ENCODE measurements at places on chromosomes 5 and 9. TPM values are rescaled to one million over a fixed set of nuclear protein-coding genes. Genes with fewer than 3 reads are reported as not detected.

DNA sequence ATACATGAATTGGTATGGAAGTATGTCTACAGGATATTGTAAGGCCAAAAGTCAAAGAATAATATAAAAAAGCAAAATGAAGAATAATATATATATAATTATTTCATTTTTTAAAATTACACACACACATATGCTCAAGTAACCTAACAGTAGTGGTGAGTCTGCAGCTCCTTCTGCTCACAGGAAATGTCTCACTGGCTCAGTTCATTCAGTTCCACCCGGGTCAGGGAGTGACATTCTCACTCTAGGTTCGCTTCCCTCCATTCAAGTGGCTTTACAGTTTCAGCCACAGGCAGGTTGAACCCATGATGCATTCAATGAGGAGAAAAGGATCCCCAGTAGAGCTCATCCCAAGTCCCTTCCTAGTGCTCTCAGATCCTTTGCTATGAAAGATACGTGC, 90.8 kb downstream of the SUSD1 start:
- no peak for DNase-seq

GRCh38 chr9:88536951-88537760, 2.2 kb downstream of the NXNL2 start:
- DNase-seq, result peak; percentile 86

DNA sequence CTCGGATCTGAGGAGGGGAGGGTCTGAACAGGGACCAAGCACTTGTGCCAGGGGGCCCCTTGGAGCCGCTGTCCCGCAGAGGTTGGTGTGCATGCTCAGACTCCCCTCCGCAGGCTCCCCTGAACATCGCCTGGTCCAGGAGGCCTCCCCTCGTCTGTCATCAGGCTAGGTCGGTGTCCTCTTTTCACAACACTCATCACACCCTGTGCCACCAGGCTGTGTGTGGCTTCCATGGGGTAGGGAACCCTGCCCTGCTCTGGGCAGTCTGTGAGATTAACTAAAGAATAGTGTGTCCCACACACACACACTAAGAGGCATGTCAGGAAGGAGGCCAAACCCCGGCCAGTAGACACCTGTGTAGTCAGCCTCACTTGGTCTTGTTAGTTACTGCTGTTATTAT, 119.3 kb downstream of the C5orf15 start:
- DNase-seq, result no peak

DNA sequence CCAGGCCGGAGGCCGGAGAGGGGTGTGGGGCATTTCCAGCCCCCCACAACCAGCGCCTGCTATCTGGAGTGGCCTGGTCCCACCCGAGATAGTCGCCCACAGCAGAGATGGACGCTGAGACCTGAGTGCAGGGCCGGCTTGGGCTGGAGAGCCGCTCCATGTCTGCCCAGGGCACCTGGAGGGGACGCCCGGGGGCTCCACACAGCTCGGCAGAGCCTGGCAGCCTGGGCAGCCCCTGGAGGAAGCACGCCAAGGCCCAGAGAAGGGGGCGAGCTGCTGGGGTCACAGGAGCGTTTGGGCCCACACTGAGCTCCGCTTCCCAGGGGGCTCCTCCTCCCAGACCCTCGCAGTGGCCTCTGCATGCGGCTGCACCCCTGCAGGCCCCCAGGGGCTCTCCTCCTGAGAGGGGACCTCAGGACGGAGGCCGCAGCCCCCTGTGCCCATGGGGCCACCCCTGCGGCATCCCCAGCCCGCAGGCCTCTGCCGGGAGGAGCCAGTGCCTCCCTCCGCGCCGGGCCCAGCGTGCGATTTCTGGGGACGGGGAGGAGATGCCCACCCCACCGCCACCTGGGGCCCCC, 42.2 kb upstream of the EGFL7 start:
- DNase-seq, result peak; percentile 47

- no peak for DNase-seq
Measured at GRCh38 chr5:124044613-124045012, 532.6 kb downstream of the CSNK1G3 start.

DNA sequence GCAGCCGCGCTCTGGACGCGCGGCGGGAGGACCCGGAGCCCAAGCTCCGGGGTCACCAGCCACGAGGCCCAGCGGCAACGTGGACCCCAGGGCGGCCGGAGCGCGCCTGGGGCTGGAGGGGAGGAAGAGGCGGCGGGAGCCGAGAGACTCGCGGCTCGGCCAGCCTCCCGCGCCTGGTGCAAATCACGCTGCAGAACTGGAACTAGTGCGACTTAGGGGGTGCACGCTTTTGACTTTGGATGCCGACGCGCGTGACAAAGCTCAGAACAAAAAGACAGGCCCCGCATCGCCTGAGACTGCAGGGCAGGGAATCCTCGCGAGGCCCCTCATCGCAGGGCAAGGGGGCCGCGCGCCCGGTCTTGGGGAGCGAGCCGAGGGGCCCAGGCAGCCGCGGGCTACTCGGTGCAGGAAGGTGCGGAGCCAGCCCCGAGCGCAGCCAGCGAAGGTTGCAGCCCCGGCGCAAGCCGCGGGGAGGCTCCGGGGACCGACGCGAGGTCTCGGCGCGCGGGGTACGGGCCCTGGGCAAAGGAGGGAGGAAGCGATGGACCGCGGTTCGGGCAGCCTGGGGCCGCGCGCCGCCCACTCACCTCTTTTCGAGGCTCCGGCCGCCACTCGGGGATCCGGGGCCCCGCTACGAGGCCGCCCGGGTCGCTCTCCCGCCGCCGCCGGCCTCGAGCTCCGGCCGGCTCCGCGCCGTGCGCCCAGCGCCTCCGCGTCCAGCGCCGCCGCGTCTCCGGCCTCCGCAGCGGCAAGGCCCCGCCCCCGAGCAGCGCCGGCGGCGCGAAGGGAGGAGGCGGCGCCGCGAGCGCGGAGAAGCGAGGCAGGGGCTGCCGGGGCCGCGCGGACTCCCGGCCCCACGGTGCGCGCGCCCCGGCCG, at the start of gene GOLM1:
Gene GOLM1, minus strand, starts transcription at position 735 of the 877 bp plus-strand sequence. CDS start 20,238 bp downstream, outside the sequence.
- DNase-seq, result peak; percentile 79

DNA sequence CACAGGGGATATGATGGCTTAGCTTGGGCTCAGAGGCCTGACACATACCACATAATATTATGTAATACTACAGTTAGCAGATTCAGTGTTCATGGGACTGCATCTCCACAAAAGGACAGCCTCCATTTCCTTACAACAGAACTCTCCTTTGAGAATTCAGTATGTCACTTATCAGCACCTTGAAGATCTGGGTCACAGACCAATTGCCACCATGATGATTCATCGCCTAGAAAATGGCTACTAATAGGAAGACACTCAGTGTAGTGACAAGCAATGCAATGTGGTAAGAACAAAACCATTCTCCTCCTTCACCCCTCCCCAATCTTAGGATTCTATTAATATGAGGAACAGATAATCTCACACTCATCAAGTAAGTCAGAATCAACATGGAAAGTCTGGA, 38.7 kb upstream of the PRLR start:
- no peak for DNase-seq

- no peak for DNase-seq
Measured at GRCh38 chr5:178483620-178484019, 106.6 kb downstream of the COL23A1 start.

GRCh38 chr5:125198270-125198974, 452.0 kb upstream of the ZNF608 start:
- peak; percentile 80 for DNase-seq

DNA sequence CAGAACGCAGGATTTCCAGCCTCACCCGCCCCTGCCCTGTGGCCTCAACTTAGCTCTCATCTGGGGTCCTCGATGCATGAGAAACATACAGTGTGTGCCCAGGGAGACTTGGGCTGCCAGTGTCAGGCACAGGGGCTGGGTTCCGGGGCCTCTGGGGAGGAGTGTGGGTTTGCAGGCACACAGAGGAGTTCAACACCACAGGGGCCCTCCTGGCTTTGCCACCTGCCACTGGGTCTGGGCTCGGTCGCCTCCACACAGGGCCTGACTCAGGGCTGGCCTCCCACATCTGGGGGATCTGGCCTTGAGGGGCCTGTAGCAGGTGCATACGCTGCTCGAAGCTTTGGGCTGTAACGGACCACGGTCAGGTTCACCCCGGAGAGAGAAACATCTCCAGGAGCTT, 111.6 kb downstream of the COL5A1 start:
- no peak for DNase-seq

GRCh38 chr5:39654715-39655114, 229.9 kb upstream of the DAB2 start:
- no peak for DNase-seq

- no peak for DNase-seq
Measured at GRCh38 chr9:86230858-86231257, 28.6 kb downstream of the C9orf153 start.

- no peak for DNase-seq
Measured at GRCh38 chr9:134585021-134585561, 56.5 kb upstream of the COL5A1 start.

GRCh38 chr9:136299116-136299515, 4.8 kb downstream of the CCDC187 start:
- no peak for DNase-seq

- no peak for DNase-seq
Measured at GRCh38 chr5:180810959-180811622, 8.5 kb upstream of the MGAT1 start.

DNA sequence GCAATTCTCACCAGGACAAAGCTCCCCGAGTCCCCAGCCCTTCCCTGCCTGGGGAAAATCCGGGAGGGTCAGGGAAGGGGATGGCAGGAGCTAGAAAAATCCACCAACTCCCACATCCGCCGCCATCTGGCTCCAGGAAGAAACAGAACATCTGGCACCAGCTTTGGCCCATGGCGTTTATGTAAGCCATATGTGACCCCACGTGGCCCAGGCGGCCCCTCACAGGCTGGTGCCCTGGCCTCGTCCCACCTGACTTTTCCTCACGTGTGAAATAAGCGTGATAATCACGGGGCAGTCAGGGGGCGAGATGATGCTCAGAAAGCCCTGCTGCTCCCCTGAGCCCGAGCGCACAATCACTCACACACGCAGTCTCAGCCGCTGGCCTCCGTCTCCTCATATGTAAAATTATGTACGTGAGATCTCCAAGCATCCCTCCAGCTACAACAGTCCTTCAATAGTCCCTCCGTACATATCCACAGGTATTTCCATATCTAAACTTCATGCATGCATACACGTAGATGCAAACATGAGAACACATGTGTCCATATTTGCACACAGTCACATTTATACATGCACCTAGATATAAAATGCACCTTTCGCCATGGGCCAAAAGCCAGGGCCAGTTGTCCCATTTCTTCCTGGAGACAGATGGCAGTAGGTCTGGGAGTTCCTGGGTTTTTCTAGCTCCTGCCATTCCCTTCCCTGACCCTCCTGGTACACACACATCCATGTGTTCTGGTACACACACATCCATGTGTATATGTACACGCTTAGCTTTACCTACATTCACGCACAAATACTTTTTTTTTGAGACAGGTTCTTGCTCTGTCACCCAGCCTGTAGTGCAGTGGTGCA, 28.9 kb downstream of the PLPP7 start:
- peak; percentile 39 for DNase-seq

- no peak for DNase-seq
Measured at GRCh38 chr5:7066471-7067235, 329.3 kb upstream of the ADCY2 start.

- DNase-seq, result no peak
Measured at GRCh38 chr9:135608999-135609317, 30.4 kb downstream of the GLT6D1 start.

DNA sequence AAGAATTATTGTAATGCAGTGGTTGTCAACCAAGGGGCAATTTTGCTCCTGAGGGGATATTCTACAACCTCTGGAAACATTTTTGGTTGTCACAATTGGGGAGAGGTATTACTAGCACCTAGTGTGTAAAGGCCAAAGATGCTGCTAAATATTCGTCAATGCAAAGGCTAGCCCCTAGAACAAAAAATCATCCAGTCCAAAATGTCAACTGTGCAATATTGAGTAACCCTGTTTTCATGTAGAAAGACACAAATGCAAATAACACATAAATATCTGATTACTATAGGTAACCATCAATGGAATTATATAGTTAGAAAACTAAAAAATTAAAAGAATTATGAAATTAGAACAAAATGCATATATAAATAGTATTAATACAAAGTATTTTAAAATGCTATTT, 26.1 kb downstream of the RNF145 start:
- DNase-seq, result no peak

DNA sequence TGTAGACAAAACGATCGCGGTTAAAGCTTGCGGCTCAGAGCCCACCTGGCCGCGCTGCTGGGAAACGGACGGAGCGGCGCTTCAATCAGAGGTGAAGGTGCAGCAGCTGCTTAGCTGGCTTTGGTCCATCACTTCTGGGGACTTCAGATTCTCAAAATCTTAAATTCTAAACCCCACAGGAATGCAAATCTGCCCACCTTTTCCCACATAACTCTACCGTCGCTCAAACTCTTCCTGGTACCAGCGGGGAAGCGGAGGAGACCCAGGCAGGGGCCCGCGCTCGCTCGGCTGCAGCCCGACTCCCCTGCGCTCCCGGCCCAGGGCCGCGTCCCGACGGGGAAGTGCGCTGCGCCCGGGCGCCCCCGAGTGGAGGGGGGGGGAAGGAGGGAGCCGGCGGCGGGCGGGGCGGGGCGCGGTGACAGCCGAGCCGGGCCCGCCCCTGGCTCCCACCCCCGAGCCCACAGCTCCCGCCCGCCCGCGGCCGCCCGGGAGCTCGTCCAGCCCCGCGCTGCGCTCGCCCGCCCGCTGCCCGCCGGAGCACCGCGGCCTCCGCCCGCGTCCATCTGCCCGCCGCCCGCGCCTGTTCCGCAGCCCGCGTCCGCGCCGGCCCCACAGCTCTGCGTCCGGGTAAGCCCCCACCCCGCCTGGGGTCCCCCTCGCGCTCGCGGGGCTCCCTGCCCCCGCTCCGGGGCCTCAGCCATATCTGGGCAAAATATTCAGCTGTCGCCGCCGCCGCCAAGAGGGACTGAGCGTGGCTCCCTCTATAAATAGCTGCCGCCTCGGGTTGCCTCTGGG, at the start of gene TMOD1:
Gene TMOD1, plus strand, starts transcription at position 490 of the 795 bp plus-strand sequence. CDS start 22,523 bp downstream, outside the sequence.
- peak; percentile 77 for DNase-seq

DNA sequence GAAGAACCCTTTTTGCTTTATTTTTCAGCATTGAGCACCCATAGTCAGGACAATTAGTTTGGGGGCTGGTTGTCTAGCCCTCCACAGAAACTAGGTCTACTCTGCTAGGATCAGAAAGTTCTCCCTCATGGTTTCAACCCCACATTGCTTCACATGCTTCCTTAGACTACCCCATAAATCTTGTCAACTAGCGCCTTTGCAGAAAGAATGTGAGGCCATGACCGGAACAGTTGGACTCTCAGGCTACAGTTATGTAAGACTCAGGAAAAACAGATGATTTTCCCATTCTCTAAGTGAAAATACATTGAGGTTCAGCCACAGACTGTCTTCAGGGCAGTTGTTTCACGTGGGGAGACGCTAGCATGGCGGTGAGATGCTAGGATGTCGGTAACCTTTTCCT, 255.6 kb downstream of the NR3C1 start:
- no peak for DNase-seq

DNA sequence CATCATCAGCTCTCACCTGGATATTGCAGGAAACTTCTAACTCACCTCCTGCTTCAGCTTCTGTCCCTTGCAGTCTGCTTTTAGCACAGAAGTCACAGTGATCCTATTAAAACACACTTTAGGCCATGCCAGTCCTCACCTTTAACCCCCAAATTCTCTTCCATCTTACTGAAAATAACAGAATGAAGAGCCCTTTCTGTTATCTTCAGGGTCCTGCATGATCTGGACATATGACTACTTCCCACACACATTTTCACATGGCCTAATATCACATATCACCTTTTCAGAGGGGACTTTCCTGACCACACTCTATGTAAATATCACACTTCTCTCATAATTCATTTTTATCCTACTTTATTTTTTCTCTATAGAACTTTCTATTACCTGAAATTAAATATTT, 550.6 kb upstream of the CLINT1 start:
- no peak for DNase-seq

Gene PCDH1
- total RNA-seq, result 14.6 TPM

Gene COL15A1
- 65.9 TPM for total RNA-seq

Gene OR1J2
- not detected for total RNA-seq

Gene CDH6
- total RNA-seq, result 0.65 TPM

Gene FBP1
- 2.8 TPM for total RNA-seq

Gene ENTPD8
- not detected for total RNA-seq

Gene ZNF300
- total RNA-seq, result 1.6 TPM

Gene PCDH12
- 4.1 TPM for total RNA-seq

Gene PCDHB11
- 1.9 TPM for total RNA-seq

Measured in right cardiac atrium (tissue), 5 donors.